ENCODE measurements at places on chromosomes 2 and 18.

DNA sequence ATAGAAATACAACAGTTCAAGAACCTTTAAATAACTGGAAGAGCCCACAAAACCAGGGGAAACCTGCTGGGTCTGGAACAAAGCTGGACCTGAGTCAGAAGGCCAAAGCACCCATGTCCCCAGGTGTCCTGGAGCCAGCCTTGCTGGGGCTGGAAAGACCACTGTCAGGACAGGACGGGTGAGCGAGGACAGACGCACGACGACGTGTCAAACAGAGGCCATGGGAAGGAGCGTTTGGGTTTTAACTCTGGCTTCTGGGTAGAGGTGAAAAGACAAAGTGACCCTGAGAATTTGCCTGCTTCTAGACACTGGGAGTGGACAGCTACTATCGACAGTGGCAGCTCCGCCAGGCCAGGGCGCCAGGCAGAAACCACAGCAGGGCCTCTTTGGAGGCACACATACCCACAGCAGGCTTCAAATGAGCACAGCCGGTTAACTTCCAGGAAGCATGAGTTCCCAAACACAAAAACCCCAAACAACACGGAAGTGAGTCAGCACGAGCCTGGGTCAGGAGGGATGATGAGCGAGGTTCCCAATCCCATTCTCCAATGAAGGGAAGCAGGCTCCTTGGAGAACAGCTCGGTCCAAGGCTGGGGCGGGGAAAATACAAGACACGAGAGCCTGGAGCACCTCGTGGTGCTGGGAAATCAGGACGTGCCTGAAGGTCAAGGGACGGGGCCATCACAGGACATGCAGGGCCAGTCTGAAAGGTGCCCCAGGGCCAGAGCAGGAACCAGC is 208.0 kb downstream of the TWIST2 start:
- no peak for DNase-seq

DNA sequence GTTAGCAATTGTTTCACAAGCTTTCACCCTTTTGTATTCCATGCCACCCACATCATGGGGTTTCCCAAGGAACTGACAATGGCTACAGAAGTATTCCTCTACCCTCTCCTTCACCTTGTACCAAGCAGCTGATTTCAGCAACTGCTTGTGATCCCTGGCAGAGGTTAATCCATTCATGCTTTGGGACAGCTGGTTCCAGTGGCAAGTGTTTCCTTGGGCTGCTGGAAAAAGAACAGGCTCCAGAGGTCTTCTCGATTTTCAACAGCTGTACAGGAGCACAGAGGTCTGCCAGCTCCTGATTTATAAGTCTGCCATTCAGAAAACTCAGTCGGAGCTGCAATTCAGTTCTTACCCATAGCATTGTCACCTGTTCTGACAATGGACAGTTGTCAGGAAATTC is 239.2 kb upstream of the CWC22 start:
- DNase-seq = no peak

- DNase-seq = no peak
These were observed 139.8 kb downstream of the CLIP4 start for GRCh38 chr2:29255004-29255403.

DNA sequence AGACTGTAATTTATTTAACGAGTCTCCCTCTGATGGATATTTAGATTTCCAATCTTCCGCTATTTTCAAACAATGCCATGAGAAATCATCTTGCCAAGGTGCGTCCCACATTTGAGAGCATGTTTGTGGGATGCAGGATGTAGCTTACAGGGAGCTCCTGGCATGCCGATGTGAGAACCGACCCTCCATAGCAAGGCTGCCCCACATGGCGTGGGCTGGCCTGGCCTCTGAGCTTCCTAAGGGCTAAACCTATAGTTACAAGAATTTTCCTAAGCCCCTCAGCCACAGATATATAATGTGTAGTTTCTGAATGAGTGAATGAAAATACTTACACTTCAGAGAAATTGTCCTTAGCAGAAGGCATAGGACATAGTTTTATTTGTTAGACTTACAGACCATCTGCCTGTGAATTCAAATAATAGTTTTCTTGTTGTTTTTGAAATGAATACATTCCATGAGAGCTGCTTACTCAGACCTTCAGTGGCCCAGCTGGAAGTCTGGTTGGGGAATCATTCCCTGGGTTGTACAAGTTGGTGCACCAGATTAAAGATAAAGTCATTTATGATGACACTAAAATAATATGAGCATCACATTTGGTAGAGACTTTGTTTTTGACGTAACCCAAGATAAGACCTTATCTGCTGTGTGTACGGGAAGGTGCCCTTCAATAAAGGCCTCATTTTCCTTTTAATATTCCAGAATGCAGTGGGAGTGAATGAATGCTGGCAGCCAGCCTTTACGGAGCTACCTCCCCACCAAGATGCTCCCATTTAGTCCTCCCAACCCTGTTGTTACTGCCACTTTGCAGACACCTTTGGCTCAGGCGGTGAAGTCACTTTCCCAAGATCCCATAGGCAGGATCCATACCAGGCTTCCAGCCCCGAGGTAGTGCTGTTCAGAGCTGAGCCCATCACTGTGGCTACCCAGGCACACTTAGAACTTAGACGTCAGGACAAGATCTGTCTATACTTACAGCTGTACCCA is 107.1 kb downstream of the GLI2 start:
- DNase-seq = no peak

GRCh38 chr2:62196278-62196901 is 475 bp downstream of the B3GNT2 start:
- peak; percentile 54 for DNase-seq

DNA sequence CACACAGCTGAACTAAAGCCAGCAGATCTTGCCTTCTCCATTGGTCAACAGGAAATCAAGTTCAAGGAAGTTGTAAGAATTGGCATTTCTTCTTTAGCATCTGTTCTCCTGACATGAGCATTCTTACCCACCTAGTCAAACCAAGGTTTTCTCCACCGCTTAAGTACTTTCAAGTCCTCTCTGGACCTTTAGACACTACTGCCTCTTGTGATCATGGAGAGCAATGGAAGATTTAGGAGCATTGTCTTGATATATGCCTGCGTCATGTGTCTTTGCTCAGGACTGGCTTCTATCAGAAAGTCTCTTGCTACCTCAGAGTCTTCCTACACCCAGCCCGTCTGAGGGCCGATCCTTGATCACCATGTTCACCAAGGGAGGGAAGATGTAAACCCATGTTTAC is 262.2 kb downstream of the PHLPP1 start:
- DNase-seq = no peak

- no peak for DNase-seq
These were observed 700.8 kb downstream of the RNF144A start for GRCh38 chr2:7618031-7618430.

GRCh38 chr2:148102641-148103040 is 81.8 kb downstream of the MBD5 start:
- no peak for DNase-seq

DNA sequence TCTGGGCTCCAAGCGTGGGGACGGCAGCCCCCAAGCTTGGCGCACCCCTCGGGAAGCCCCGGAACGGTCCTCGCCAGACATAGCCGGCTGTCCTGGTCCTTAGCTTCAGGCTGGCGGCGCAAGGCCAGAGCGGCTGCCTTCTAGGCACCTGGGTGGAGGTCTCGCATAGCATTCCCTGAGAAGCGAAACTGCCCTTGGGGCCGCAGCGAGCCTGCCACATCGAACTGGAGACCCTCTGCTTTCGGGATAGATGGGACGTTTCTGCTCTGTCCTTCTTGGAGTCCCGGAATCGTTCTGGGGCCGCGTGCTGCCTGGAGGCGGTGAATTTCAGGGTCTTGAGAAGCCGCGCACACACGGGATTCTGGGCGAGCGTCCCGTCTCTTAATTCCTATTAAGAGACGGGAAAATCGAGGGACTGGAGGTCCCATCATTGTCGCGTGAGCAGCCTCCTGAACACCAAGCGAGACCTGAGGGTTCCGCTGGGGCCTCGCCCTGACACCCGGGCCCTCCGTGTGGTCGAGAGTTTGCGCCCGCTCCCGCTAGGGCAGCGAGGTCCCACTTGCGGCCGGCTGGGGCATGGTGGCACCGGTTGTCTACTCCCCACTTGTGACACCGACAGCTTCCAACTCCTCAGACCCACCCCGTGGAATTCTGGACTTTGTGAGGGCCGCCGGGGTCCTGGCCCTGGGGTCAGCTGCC is 9.7 kb upstream of the EN1 start:
- no peak for DNase-seq

DNA sequence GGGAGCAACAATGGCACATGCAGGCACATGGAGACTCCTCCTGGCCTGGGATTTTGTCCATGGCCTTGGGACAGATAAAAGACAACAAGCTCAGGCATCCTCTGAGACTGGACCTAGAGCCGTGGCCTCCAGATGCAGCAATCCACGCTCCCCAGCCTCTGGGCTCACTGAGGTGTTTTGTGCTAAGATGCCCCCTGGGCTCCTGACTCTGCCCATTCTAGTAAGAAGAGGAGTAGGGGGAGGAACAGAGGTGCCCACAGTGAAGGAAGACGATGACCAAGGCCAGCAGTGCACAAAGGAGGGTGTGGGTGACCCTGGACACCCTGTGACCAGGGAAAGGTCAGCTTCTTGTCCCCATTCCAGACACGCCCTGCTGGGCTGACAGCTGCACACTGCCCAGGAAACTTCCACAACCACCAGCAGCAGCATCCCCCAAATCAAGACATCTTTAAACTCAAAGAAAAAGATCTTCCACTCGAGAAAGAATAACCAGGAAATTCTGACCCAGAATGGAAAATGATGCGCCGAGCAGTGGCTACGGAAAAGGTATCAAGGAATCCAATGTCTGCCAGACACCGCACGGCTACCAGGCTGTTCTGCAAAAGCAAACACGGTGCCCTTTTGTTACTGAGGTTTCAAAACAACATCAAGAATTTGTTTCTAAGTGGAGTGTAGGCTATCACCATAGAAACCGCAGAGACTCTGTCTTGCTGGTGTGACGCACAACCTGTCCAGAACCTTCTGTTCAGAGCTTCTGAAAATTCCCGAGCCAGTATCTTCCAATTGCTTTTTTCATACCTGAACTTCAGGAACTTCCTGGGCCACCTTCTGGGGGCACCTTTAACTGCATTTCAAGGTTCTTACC is 65.5 kb downstream of the ZNF516 start:
- no peak for DNase-seq

GRCh38 chr2:5290900-5291546 is 401.2 kb upstream of the SOX11 start:
- DNase-seq = no peak

GRCh38 chr2:119260646-119261492 is 37.2 kb downstream of the STEAP3 start:
- no peak for DNase-seq

GRCh38 chr2:154343282-154343681 is 355.2 kb upstream of the KCNJ3 start:
- DNase-seq = no peak

- DNase-seq = no peak
These were observed 47.9 kb downstream of the FRZB start for GRCh38 chr2:182818501-182818900.

GRCh38 chr2:230664128-230664527 is 48.5 kb upstream of the CAB39 start:
- no peak for DNase-seq

- DNase-seq = no peak
These were observed 3.1 kb downstream of the MARCHF7 start for GRCh38 chr2:159715451-159715850.

DNA sequence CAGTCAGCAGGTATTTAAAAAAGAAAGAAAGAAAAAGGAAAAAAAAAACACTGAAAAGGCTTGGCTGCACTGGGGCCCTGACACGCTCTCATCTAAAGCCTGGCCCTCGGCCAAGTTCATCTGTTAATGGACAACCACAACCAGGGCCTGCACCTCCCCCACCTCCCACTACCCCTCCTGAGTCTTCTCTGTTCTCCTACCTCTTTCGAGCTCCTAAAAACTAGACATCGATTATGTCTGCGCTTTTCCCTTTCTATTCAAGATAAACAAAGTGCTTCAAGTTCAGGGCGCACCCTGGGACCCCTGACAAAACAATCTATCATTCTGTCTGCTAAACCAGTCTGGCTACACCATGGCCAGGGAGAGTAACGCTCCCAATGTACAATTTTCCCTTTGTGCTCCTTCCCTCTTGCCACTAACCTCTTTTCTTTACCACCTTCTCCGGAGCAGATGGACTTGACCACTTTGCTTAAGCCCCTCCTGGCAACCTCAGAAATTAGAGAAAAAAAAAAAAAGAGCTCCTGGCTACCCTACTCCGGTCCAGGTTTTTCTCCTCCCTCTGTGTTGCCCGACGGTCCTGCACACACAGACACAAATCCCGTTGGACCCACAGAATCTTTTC is 22.7 kb downstream of the BCL11A start:
- no peak for DNase-seq

DNA sequence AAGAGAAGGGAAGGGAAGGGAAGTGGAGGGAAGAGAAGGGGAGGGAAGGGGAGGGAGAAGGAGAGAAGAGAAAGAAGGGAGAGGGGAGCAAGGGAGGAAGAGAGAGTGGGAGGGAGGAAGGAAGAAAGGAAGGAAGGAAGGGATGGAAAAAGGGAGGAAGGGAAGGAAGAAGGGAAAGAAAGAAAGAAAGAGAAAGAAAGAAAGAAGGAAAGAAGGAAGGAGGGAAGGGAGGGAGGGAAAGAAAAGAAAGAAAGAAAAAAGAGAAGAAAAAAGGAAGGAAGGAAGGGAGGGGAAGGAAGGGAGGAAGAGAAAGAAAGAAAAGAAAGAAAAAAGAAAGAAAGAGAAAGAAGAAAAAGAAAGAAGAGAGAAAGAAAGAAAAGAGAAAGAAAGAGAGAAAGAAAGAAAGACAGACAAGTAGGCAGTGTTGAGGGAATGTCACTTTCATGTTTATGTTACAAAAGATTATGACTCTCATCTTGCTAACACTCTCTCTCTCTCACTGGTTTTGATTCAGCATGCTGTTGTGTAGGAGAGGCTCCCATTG is 58.0 kb upstream of the ZNF804A start:
- DNase-seq = no peak

- DNase-seq = no peak
These were observed 132.1 kb upstream of the MAP3K20 start for GRCh38 chr2:172943539-172943938.

GRCh38 chr2:241862093-241862492 is 3.4 kb upstream of the PDCD1 start:
- DNase-seq = no peak

GRCh38 chr2:28995765-28996750 is 15.0 kb downstream of the TOGARAM2 start:
- DNase-seq = no peak

DNA sequence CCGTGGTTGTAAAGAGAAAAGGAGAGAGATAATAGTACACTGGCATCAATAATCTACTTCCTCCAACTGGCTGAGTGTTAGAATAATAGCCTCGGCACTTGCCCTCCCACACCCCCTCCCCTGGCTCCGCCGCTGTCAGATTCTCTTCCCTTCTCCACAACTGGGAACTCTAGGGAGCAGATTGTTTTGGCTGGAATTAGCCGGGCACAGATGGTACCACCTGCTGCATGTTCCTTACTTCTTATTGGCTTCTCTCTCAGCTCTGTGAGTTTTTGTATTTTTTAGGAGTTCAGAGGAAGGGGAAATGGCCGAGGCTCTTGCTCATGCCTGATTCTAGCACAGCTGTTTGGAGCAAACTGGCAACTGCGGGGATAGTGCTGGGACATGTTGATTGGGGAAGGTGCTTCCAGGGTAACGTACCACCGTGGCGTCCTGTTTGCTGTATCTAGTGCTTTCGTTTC is 140.0 kb downstream of the ZEB2 start:
- no peak for DNase-seq

GRCh38 chr2:20640411-20641122 is 10.3 kb downstream of the HS1BP3 start:
- DNase-seq = no peak
